ENCODE measurements at places on chromosomes 12 and 14.
A peak's percentile ranks its signal among the peaks of the same experiment; 100 is the strongest.

GRCh38 chr12:16072678-16073077 is 161.5 kb downstream of the DERA start:
- DNase-seq, result no peak

- DNase-seq, result peak; percentile 50
Measured at GRCh38 chr12:56723889-56724700, 1.0 kb downstream of the NACA start.

- DNase-seq, result no peak
Measured at GRCh38 chr14:60106339-60106738, 14.6 kb downstream of the PCNX4 start.

- DNase-seq, result no peak
Measured at GRCh38 chr14:57820581-57820980, 45.3 kb downstream of the SLC35F4 start.

DNA sequence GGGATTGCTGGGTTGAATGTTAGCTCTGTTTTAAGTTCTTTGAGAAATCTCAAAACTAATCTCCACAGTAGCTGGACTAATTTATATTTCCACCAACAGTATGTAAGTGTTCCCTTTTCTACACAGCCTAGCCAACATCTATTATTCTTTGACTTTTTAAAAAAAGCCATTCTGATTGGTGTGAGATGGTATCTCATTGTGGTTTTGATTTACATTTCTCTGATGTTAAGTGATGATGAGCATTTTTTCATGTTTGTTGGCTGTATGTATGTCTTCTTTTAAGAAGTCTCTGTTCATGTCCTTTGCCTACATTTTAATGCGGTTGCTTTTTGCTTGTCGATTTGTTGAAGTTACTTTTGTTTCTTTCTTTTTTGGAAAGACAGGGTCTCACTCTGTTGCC is 301.1 kb upstream of the OR4E1 start:
- DNase-seq, result no peak

GRCh38 chr14:26959972-26960660 is 362.3 kb upstream of the NOVA1 start:
- DNase-seq, result no peak

Measured in liver (tissue), 10 donors.